ENCODE measurements at places on chromosomes 16 and 17.

DNA sequence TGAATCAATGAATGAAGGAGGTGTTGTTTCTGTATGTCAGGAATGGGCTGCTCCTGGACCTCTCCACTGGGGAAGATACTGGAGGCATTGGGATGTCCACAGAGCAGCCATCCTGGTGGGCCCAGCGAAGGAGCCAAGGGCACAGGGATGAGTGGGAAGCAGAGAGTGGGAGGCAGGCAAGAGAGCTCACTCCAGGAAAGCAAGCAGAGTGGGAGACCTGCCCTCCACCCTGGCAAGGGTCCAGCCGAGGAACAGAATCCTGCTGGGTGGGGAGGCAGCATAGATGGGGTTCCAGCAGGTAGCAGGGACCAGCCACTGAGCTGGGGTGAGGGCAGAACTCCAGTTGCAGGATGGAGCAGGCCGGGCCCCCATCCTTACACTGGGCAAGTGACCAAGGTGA, 71.9 kb upstream of the AMZ2 start:
- no peak for DNase-seq

- no peak for DNase-seq
These were observed 45.7 kb downstream of the DYNLRB2 start for GRCh38 chr16:80586476-80586875.

- no peak for DNase-seq
These were observed 48.4 kb upstream of the SKAP1 start for GRCh38 chr17:48478224-48479013.

- no peak for DNase-seq
These were observed 83.1 kb downstream of the NETO2 start for GRCh38 chr16:47060596-47060995.

- DNase-seq, result peak; percentile 30
These were observed 51.2 kb downstream of the RMI2 start for GRCh38 chr16:11396241-11397048.

- no peak for DNase-seq
These were observed 49.6 kb downstream of the PLD6 start for GRCh38 chr17:17156511-17156910.

Measured in activated CD8-positive, alpha-beta memory T cell treated with anti-CD3 and anti-CD28 coated beads for 4 hours (primary cell).